AG08395 (cell line): ENCODE measurements at places on chromosomes 2 and 18.
A peak's percentile ranks its signal among the peaks of the same experiment; 100 is the strongest.

DNA sequence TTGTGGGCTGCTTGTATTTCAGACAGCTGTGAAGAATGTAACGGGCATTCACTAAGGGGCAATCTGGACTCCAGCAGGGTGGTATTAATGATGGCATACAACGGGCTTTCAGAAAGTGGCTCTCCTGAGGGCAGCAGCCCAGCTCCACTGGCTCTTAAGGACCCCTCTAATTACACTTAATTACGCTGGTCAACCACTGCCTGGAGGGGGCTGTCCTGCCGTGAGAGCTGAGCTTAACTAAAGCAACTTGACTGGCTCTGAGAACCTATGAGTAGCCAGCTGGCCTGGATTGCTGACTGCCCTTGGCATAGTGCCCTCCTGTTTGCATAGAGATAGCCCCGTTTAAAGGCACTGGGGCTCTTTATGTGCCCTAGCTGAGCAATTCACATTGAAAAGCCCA is 3.8 kb downstream of the LIPG start:
- DNase-seq: no peak

GRCh38 chr2:200034816-200035215 is 79.4 kb downstream of the MAIP1 start:
- no peak for DNase-seq

DNA sequence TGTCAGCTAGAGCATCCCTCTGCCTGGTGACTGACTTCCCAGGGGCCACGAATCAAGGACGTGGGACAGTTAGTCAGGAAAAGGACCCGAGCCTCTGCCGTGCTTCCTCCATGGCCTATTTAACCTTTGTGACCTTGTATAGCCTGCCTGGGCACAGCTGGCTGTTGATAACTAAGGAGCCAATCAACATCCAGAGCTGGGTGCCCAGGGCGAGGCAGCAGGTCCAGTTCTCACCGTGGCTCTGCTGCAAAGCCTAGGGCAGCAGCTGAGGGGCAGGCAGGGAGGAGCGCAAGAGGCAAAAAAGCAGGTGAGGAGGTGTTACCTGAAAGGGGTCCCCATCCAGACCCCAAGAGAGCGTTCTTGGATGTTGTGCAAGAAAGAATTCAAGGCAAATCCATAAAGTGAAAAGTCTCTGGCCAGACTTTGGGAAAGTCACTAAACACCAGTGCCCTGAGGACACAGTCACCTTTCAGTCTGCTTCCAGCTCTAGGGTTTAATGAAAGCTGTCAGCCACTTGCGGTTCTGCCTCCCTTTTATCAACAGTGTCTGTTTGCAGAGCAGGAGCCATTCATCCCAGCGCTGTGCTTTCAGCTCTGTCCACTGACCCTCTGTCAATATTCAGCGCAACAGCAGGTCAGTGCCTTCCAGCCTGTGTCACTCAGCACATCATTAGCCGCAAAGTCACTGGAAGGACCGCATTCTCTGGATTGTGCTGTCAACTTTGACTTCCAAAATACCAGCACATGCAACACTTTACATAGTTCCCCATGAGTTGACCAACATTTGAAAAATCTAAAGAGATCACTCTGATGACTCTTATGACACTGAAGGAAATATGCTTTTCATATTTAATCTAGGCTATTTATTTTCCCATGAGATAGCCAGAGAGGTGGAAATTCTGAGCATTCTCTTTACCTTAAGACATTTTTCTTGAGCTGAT is 38.6 kb upstream of the ASAP2 start:
- DNase-seq: no peak

GRCh38 chr18:23872701-23873550 is 141.6 kb upstream of the TTC39C start:
- no peak for DNase-seq

GRCh38 chr2:201261471-201261870 is 1.1 kb downstream of the CASP8 start:
- DNase-seq: no peak

DNA sequence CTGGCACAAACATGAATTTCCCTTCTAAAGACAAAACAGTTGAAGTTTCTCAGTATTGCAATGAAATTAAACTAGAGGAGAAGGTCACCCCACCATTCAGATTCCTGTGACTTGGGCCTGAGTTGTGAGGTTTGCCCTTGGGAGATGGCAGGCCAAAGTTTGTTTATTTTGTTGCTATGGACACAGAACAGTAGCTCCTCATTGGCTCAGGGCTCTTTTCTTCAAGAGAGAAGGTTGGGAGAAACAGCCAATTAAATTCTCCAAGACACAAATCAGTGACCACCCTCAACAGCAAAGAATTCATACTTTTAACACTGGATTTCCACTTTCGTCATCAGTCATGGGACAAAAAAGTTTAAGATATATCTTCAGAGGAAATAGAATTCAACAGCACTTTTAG is at the start of gene FLACC1:
Gene FLACC1 (minus strand): TSS at position 125 of the 400 bp plus-strand sequence. CDS start 5,941 bp downstream, outside the sequence.
- DNase-seq: peak; percentile 60

DNA sequence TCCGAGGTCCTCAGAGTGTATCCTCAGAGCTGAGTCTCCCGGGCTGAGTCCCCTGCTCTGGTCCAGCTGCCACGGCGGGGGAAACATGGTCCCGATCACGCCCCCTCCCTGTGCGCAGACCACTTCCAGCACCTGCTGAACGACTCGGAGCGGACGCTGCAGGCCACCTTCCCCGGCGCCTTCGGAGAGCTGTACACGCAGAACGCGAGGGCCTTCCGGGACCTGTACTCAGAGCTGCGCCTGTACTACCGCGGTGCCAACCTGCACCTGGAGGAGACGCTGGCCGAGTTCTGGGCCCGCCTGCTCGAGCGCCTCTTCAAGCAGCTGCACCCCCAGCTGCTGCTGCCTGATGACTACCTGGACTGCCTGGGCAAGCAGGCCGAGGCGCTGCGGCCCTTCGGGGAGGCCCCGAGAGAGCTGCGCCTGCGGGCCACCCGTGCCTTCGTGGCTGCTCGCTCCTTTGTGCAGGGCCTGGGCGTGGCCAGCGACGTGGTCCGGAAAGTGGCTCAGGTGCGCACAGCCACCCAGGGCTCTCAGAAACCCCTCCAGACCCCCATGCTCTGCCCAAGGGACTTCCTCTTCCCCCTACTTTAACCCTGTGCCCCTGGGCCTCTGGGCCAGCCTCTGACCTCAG is 26.7 kb downstream of the GPC1 start:
- DNase-seq: no peak

DNA sequence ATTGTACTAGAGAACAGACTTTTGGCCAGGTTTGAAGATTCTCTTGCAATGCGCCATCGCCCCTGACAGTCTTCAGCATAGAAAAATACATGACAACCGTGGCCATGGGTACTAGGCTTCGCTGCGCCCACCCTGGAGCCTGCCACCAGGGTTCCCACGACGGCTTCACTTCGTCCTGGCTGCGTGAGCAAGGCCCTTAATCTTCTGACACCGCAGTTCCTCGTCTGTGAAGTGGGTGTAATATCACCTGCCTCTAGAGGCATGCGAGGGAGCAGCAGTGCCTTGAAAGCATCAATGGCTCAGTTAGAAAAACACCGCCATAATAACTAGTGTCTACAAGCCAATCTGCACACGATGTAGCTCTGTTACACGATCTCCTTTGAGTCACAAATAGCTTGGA is 175.2 kb upstream of the HS6ST1 start:
- DNase-seq: no peak
